T-helper 2 cell treated with Interferon-gamma antibody and Interleukin-4, amounts not matched to agents 5 μg/mL and 100 μg/mL, for 36 hours (primary cell): ENCODE measurements at places on chromosomes 7 and 10.

- DNase-seq, result no peak
Measured at GRCh38 chr10:126126866-126127265, 230.5 kb downstream of the FANK1 start.

DNA sequence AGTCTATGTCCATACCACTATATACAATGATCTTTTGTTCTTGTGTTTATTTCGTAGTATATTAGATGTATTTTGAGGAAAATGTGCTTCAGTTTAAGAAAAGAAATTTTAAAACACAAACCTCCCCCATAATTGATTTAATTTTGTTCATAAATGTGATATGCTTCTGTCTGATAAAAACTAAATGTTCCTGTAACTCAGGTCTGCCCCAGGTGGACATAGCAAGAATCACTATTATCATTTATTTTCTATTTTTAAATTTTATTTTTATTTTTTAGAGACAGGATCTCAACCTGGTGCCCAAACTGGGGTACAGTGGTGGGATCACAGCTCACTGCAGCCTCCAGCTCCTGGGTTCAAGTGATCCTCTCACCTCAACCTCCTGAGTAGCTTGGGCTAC, 43.2 kb downstream of the BEND7 start:
- DNase-seq, result no peak

DNA sequence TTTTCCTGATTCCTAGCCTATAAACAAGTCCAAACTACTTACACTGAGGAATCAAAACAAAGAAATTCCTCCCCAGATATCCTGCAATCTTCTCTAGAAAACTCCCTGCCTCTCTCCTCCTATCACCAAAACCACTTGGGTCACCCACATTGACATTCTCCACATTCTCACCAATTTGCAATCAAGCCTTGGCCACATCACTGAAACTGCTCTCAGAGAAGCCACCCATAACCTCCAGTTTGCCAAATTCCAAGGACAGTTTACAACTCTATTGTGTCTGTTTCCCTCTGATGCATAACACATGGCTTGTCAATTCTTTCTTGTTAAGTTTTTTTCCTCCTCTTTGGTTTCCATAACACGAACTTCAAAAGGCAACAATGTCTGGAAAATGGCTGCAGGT, 233.5 kb downstream of the XPNPEP1 start:
- DNase-seq, result no peak

DNA sequence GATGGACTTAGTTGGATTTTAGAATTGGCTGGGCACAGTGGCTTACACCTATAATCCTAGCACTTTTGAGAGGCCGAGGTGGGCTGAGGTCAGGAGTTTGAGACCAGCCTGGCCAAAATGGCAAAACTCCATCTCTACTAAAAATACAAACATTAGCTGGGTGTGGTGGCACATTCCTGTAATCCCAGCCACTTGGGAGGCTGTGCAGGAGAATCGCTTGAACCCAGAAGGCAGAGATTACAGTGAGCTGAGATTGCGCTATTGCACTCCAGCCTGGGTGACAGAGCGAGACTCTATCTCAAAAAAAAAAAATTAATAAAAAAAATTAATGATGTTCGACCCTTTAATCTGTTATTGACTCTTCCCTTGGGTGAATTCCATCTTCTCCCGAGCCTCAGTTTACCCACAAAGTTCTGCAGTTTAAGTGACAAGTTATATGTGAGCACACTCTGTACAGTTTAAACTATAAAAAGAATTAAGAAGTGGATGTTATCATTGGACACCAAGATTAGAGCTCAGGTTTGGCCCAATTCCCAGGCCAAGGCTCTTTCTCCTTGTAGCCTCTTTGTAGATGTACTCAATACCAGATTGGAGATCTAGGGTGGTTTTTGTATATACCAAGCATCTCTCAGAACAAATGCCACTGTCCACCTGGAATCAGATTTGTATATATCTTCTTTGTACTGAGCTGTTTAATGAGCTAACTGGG, 15.0 kb downstream of the KAT6B start:
- no peak for DNase-seq

GRCh38 chr7:87001214-87001613, 58.2 kb downstream of the ELAPOR2 start:
- no peak for DNase-seq

- DNase-seq, result no peak
Measured at GRCh38 chr7:114109721-114110120, 190.9 kb upstream of the PPP1R3A start.

- DNase-seq, result no peak
Measured at GRCh38 chr7:142711196-142711595, 38.1 kb upstream of the PRSS1 start.

GRCh38 chr10:92792661-92793060, 55.7 kb upstream of the EXOC6 start:
- DNase-seq, result no peak

- no peak for DNase-seq
Measured at GRCh38 chr10:122140461-122140902, 130.6 kb upstream of the BTBD16 start.

- DNase-seq, result no peak
Measured at GRCh38 chr10:99530108-99531025, 2.4 kb upstream of the NKX2-3 start.

GRCh38 chr10:111072232-111072631, 4.6 kb upstream of the ADRA2A start:
- DNase-seq, result no peak

- no peak for DNase-seq
Measured at GRCh38 chr10:98415731-98416119, 743 bp upstream of the PYROXD2 start.

GRCh38 chr7:877312-878232, 1.2 kb downstream of the GET4 start:
- DNase-seq, result no peak

DNA sequence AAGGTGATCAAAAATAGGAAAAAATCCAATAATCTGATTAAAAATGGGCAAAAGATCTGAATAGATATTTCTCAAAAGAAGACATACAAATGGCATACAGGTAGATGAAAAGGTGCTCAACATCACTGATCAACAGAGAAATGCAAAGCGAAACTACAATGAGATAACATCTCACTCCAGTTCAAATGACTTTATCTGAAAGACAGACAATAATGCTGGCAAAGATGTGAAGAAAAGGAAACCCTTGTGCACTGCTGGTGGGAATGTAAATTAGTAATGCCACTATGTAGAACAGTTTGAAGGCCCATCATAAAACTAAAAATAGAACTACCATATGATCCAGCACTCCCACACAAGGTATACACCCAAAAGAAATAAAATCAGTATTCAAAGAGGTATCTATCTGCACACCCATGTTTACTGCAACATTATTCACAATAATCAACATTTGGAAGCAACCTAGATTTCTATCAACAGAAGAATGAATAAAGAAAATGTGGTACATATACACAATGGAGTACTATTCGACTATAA, 85.0 kb downstream of the LRRN3 start:
- DNase-seq, result no peak

GRCh38 chr7:78141522-78142281, 343.1 kb downstream of the PHTF2 start:
- no peak for DNase-seq

- DNase-seq, result no peak
Measured at GRCh38 chr7:50476953-50477625, 26.9 kb upstream of the FIGNL1 start.

GRCh38 chr7:68977385-68978055, 620.8 kb upstream of the AUTS2 start:
- no peak for DNase-seq

GRCh38 chr7:150406567-150407421, 27.7 kb downstream of the ZNF775 start:
- DNase-seq, result peak; percentile 31

DNA sequence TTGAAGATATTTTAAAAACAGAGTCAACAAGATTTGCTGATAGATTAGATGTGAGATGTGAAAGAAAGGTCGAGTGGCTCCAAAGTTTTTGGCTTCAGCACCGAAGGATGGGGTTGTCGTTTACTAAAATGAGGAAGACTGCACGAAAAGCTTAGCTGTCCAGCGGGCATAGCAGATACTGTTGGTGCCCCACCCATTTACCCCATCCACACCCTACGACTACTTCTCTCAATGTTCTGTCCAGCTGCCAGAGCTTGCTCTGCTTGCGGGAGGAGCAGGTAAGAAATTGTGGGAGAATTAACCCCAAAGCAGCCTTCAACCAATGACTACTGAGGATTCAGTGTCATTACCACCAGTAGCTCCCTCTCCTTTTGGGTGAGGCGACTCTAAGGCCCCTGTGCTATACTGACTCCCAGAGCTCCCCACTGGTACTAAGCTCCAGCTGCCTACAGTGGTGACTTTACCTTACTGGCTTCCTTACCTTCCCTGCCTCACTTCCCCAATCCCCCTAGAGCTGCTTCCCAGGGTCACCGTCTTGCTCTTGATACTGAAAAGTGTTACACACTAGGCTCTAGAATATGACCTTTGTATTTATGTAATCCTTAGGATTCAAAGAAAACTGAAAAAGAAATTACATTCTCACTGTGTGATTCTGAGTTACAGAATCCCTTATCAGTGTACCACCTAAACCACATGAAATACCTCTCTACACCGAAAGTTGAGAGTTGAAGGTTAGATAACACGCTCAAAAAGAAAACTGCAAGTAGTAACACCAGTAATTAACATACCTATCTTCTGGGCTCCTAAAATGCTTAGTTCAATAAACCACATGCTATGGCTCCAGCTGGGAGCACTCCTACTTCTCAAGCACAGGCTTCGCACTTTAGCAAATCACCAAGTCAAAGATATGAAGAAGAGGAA, 22.3 kb downstream of the CACUL1 start:
- DNase-seq, result peak; percentile 26

DNA sequence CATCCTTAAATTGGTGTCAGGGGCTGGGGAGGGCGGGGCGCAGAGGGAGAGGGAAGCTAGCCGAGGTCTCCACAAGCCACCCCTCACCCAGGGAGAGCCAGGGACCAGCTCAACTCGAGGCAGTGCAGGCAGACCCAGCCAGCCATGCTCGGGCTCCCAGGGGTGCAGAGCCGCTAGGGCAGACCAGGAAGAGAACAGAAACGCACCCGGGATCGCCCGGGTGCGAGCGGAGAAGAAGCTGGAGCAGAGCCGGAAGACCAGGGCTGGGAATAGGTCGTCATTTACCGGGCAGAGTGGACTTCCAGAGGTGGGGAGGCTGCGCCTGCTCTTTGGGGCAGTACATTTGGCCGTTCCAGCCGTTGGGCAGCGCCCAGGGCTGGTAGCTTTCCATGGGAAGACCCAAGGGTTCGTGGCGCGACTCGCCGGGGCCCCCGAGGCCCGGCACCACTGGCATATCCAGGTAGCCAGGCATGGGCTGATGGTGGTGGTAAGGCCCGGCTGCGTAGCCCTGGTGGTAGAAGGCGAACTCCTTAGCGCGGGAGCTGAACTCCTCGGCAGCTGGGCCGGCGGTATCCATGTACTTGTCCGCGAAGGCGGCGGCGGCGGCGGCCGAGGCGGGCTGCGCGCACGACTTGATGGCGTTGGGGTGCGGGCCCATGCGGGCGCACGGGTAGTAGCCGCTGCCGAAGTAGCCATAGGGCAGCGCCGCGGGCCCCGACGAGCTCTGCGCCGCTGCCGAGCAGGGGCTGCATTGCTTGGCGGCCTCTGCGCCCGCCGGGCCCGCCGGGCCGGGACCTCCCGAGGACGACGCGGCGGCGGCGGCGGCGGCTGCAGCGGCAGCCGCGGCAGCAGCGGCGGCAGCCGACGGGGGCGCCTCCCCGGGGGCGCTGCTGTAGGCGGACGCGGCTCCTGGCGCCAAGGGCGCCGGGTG, 755 bp downstream of the HOXA13 start:
- DNase-seq, result no peak

- no peak for DNase-seq
Measured at GRCh38 chr10:112379635-112380296, 5.8 kb downstream of the ACSL5 start.

GRCh38 chr7:130907439-130907838, 173.4 kb upstream of the KLF14 start:
- DNase-seq, result no peak

DNA sequence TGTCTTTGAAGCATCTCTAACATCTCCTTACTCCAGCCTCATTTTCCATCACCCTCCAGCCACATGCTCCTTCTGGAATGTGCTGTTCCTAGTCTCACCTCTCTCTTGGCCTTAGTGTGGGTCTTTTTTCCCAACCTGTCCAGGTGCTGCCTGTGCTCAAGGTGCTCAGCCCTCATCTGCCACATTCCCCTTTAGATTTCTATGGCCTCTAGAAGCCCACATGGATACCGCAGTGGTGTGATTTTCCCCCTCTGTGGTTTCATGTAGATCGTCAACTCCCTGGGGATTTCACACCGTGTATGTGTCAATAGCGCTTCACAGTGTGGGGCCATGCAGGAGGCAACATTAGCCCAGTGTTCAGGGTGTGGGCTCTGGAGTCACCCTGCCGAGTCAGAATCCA, 32.5 kb downstream of the BMPER start:
- no peak for DNase-seq

DNA sequence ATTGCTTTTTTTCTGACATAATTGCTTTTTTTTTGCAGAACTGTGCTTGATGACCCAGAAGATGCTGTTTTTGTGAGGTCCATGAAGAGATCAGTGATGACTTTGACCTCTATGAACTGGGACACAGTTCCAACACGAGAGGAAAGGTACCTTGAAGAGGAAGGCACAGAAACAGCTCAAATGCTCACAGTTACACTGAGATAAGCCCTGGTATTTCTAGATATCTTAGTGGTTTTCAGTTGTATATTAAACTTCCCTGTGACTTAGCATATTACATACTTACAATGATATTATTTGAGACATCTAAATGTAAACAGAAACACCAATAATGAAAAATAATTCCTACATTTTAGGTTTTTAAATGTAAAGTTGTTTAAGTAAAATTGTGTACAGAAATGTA, 54.7 kb downstream of the LRRC72 start:
- DNase-seq, result no peak

GRCh38 chr10:97179731-97180362, 5.9 kb downstream of the SLIT1 start:
- no peak for DNase-seq

- DNase-seq, result no peak
Measured at GRCh38 chr10:121648059-121648458, 49.8 kb upstream of the FGFR2 start.

DNA sequence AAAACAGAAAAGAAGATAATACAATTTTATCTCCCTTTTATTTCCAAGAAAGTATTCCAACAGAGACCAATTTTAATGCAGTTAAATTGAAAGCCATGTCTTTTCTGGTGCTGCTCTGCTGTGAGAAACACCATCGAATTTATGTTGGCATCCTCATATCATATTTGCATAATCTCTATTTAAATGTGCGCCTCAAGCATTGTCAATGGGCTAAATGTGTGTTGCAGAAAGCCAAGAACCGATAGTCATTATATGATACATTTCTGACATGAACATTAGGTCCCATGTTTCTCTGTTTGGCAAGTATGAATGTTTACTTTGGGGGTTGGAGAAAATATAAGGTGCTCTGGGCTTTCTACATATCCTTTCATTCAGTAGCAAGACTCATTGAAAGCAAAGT, 1023.5 kb upstream of the CELF2 start:
- no peak for DNase-seq

DNA sequence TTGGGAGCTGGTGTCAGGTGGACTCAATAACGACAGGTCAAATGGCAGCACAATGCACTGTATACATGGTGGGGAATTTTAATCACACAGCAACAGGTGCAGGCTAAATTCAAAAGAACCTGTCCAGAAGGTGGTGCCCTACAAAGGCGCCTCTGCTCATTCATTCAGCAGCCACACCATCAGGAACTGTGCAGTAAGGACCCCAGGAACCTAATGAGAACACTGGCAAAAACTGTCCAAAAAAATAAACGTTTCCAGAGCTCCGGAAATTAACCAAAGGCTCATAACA, 21.9 kb upstream of the CRYGN start:
- no peak for DNase-seq
